ENCODE measurements at places on chromosomes 2 and 18.

- no peak for DNase-seq
Measured at GRCh38 chr2:190996338-190996946, 17.5 kb downstream of the STAT1 start.

- no peak for DNase-seq
Measured at GRCh38 chr2:201058914-201059313, 12.6 kb downstream of the HYCC2 start.

- DNase-seq: no peak
Measured at GRCh38 chr18:6221602-6222014, 193.1 kb downstream of the L3MBTL4 start.

DNA sequence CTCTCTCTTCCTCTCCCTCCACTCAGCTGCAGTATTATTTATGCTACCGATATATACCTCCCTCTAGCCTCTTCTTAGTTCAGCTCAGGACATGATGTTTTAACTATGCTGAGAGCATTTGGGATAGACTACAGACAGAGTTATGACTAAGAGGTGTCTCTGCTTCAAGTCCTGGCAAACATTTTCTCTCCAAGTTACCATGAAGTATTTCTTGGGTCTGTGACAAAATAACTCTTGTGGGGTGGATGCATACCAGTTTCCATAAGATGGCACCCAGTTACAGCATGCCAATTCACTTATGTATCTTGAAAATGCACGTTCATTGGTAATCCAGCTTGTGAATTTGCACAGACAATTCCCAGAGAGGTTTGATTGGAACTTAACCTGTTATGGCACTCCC lies 737.6 kb downstream of the SLC4A3 start:
- no peak for DNase-seq

- DNase-seq: no peak
Measured at GRCh38 chr2:106282462-106283170, 88.5 kb upstream of the UXS1 start.

DNA sequence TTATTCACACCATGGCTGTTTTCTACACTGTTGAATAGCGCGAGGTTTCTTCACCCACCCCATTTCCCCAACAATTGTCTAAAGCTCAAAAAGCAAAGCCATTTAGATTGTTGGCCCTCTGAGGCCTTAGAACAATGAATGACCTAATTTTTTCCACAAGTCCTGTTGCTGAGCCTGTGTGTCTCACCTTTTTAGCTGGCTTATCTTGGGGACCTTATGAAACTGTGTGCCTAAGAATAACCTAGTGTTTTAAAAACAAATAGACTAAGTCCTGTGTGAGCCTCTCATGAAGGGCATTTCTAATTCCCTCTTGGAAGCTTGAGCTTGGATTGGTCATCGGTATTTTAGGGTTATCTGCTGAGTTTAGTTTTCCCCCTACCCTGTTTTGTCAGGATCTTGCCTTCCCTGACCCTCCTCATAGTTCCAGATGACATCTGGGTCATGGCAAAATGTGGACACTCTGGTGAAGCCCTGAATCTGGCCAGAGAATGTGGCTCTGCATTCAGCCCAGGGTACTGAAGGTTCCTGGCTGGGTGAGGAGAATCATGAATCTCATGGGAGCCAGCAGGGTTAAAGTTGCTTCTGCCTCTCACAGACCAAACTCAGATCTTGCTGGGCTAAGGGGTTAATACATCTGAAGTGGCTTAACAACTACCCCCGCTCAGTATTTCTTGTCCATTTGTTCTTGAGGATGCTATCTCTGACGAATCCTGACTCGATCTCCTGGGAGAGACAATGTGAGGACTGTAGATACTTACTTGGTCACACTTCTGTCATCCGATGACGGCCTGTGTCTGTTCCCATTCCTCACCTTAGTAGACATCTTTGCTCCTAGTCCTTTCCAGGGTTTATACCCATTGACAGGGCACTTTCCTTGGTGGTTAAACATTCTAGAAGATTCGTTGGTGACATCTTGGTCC lies 104.2 kb upstream of the MAP4K3 start:
- DNase-seq: no peak

DNA sequence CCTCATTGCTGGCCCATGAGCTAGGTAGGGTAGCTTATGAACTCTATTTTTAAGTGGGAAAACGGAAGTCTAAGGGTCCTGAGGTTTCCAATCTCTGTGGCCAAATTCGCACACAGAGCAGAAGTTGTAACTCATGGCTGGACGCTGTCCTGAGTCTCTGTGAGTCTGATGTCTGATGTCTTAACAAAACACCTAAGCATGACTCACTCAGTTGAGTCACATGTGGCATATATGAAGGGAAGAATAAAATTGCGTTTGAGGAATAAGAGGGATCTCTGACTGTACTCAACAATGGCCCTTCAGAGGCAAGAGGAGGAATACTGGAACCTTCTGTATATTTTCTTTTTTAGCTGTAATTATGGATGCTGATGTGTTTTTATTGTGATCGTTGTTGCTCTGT lies 569.7 kb downstream of the RIT2 start:
- no peak for DNase-seq

- no peak for DNase-seq
Measured at GRCh38 chr2:204650611-204651010, 105.3 kb downstream of the PARD3B start.

DNA sequence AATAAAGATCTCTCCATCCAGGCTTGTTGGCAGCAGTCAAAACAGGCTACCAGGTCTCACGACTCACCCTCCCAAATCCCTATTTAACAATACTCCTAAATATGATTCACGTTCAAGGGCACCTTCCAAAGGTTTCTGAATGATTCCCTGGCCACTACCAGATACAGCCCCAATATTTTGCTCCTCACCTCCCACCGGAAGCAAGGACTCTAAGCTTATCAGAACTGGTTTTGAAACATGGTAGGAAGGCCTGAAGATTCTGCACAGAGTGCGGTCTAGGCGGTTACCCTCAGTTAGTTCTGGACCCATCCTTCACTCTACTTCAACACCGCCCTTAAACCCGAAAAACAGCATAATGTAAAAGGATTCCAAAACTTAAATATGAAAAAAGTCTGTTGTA lies 5.2 kb downstream of the PPP4R1 start:
- no peak for DNase-seq

Measured in frontal cortex (tissue), 4 donors.